ENCODE measurements at places on chromosomes 7 and 10.
A peak's percentile ranks its signal among the peaks of the same experiment; 100 is the strongest.

GRCh38 chr7:70415179-70415972 lies 716.6 kb upstream of the GALNT17 start:
- no peak for DNase-seq

DNA sequence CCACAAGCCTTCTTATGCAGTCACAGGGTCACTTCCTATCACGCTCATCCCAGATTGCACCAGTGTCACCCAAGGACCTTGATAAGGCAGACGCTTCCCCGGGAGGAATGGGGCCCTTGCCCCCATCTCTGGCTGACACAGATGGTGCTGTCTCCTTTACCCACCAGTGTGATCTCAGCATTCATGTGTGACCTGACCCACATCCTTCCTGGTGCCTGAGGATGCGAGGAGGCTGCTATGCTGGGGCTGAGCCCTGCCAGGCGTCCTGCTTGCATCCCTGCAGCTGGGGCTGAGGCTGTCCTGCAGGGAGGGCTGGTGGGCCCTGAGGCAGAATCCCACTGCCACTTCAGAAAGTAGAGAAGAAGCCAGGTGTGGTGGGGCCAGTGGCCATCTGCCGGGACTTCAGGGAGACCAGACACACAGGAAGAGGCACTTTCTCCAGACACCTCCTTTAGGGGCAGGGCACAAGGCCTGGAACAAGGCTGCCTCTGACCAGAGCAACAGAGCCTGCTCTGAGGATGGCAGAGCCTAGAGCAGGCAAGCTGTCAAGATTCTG lies 35.3 kb downstream of the RASGEF1A start:
- no peak for DNase-seq

GRCh38 chr10:14781763-14782162 lies 7.1 kb upstream of the FAM107B start:
- no peak for DNase-seq

DNA sequence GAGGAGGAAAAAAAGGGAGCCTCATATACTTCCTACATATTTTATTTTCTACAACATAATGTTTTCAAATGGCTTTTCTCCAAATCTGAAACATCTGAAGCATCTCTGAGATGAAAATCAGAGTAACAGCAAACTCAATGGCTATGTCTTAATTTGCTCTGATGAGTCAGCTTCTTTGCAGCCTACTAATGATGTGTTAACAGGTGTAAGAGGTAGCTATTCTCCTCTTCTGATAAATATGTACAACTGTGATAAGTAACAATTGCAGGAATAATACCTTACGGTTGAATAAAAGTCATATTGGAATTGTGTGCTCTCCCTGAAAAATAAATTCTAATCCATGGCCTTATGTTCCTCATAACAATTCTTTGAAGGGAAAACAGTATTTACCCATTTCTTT lies 45.2 kb downstream of the GNAT3 start:
- DNase-seq = no peak

- peak; percentile 66 for DNase-seq
These were observed at the start of gene JCAD for GRCh38 chr10:30059209-30060107. JCAD (minus strand) TSS chr10:30059586; CDS start chr10:30047812, 11,774 bp downstream.

DNA sequence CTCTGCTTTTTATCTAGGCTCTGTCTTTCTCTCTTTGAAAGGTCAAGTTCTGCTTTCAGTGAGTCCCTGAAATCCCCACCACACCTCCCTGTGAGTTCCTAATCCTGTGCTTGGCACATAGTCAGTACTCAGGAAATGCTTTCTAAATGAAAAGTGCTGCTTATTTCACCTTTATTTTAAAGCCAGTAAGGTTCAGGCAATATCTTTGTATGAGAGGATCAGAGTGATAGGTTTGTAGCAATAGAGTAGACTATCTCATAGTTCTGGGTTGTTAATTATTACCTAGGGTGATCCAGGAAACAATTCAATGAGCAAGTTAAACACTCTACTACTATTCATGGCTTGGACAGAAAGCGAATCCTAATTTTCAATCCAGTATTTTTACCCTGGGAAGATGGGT lies 7.4 kb upstream of the LAMB1 start:
- DNase-seq = no peak

DNA sequence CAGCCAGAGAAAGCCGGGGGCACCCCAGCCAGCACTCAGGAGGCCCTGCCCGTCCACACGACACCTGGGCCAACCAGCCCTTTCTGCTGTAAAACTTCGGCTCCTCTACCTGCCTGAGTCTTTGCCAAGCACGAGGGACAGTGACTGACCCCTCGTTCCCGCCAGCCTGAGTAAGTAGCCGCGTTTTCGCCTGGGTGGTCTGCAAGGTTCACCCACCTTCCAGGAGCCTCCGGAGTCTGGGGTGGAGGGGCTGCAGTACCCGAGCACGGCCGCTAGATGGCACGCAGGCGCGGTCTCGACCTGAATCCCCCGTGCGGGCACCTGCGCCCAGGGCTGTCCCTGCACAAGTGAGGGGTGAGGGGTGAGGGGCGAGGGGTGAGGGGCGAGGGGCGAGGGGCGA lies 192.7 kb downstream of the PTPRN2 start:
- no peak for DNase-seq

DNA sequence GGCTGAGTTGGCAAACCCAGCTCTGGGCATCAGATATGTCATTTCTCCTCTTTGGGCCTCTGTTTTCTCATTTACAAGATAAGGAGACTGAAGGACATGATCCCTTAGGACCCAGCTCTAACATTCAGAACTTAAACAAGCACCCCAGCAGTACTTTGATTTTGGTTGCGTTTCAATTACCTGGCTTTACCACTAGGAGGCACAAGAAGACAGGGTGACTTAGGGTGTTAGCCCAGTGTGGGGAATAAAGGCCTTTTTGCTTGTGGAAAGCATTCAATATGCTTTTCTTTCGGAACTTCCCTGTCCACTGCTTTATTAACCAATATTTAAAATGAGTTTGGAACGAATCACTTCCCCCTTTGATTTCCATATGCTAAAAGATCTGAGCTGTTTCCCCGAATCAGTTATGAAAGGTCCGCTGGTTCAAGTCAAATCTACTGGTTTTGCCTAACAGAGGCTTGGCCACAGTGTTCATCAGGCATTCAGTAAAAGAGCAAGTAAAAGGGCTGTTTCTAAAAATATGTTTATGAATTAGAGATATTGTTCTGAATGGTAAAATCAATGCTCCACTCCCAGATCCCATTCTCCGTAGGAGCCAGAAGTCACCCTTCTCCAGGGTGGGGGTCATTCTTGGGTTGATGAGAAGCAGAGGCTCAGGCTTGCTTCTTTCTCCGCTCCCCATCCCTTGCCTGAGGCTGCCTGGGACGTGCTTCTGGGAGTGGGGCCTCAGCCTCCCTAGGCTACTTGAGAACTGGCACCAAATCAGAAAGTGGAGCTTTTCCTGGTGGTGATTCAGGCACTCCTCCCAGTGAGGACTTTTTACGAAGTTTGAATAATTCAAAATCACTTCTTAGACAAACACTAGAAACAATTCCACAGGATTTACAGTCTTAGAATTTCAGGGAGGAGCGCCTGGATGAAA lies 105.5 kb downstream of the MYOF start:
- DNase-seq = no peak

DNA sequence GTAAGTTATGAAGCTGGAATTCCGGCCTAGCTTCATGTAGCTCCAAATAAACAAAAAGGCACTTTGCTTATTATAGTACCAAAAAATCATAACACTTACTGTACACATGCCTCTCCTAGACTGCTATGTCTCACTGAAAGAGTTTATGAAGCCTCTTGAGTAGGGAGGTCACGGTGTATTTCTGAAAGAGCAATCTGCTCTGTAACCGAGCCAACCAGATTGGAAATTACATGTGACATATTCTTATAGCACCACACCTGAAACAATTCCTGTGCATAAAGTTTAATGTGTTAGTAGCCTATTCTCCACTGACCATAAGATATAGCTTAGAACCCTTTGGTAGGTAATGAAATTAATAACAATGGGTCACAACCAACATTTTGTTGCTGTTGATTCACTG lies 1.3 kb upstream of the FAM3C start:
- DNase-seq = no peak

DNA sequence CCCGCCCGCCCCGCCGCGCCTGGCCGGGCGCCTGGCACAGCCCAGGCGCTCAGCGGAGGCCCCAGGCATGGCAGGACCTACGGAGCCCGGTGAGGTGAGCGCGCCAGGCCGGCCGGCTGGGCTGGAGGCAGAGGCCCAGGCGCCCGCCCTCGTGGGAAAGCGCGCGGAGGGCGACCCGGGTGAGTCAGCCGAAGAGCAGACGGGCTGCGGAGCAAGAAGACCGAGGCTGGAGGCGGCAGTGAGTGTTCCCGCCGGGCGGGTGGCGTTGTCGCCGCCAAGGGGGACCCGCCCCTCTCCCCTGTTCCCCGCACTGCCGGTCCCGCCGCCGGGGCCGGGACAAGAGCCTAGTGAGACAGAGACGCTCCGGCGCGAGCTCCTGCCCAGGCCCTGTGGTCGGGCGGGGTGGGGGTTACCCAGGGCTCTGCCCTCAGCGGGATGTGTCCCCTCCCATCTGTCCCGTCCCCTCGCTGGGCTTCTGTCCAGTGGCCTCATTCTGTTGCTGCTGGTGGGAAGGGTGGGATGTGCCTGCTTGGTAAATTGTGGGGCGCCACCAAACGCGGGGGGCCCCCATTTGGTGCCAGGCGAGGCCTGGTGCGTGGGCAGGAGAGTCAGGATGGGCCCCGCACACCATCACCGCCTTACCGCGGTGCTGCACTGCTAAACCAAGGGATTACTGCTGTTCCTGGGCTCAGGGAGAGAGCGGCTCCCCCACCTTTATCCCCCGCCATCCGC lies 17.0 kb upstream of the NODAL start:
- DNase-seq = peak; percentile 53

GRCh38 chr10:114000457-114001010 lies 43.1 kb upstream of the ADRB1 start:
- DNase-seq = no peak

Data from posterior cingulate gyrus (tissue), 11 donors.